ENCODE measurements at places on chromosomes 3 and 15.
A peak's percentile ranks its signal among the peaks of the same experiment; 100 is the strongest.

- no peak for DNase-seq
Observed at GRCh38 chr3:66416556-66417304, 84.1 kb downstream of the LRIG1 start.

GRCh38 chr15:79060175-79060574 lies 30.4 kb downstream of the RASGRF1 start:
- DNase-seq: no peak

DNA sequence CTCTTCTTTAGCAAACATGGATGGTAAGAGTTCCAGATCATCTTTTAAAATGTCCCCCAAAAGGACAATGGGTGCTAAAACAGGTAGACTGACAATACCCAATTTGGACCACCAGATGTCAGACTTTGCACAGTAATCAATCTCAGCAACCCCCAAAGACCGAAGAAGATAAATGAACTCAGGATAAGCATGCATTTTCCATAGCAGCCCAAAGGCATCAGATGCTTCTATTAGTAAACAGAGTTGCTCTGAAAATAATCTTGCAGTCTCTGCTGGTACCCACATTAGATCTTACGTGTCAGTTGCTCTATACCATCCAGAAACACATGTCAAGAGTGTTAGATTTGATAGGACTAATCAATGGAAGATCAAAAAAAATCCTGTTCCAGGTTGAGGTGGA lies 20.6 kb downstream of the MYH15 start:
- DNase-seq: peak; percentile 12

DNA sequence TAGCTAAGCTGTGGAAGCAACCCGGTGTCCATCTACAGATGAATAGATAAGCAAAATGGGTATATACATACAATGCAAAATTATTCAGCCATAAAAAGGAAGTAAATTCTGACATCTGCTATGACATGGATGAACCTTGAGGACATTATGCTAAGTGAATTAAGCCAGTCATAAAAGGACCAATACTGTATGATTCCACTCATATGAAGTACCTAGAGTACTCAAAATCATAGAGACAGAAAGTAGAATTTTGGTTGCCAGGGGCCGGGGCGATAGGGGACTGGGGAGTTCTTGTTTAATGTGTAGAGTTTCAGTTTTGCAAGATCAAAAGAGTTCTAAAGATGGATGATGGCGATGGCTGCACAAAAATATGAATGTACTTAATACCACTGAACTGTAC lies 10.3 kb downstream of the EID1 start:
- DNase-seq: no peak

GRCh38 chr3:4289044-4289443 lies 14.1 kb upstream of the SETMAR start:
- no peak for DNase-seq

DNA sequence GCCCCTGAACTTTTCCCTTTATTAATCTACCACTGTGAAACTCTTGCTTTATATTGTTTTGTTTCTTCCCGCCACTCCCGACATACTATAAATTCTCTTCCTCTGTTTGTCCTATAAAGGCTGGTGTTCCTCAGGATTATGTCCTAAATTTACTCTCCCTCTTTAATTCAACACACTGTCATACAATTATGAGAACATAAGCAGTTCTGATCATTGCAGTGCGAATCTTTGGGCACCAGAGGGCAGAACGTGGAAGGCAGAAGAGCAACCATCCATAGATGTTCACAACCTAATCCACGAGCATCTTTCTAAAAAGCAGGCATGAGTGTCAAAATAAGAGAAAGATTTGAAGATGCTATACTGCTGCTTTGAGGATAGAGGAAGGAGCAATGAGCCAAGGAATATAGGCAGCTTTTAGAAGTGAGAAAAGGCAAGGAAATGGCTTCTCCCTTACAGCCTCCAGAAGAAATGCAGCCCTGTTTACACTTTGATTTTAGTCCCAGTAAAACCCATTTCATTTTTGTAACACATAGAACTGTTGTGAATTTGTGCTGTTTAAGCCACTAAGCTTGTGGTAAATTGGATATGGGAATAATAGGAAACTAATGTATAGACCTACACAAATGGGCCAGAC lies 179.4 kb downstream of the GBE1 start:
- DNase-seq: no peak

- peak; percentile 40 for DNase-seq
Observed at GRCh38 chr3:48952510-48953118, 34.0 kb downstream of the ARIH2 start.
